Breast epithelium (tissue), 4 donors: ENCODE measurements at places on chromosomes 7 and 10.

DNA sequence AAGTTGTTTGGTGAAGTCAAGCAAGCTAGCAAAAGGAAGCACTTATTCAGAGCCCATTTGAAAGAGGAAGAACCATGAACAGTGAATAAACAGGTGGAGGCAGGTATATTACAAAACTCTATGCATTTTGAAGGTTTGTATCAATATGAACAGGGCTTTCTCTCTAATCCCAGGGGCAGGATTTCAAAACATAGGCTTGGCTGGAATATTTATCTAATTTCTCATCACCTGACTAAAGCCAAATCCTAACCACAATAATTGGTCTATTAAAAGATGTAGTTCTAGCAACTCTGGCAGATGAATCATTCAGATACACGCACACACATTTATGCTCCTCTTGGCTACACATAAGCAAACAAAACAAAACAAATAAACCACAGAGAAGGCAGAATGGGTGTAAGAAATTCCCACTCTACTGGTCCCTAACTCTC is 554.4 kb downstream of the INHBA start:
- DNase-seq, result no peak

GRCh38 chr7:5777932-5778331 is 3.5 kb downstream of the RNF216 start:
- no peak for DNase-seq

DNA sequence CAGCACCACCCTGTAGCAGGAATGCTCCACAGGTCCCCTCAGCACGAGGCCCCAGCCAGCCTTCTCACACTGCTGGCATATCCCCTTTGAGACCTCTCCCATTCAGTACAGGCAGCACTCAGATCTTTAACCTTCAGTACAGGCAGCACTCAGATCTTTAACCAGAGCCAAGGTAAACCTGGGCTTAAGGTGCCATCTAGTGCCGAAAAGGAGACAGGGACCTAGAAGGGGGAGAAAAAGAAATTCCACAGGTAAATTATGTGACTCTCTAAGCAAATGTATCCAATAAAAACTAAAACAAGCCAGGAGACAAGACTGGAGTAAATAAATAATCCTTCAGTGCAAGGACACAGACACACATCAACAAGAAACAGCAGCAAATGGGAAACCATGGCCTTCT is 358.6 kb downstream of the PTPRN2 start:
- no peak for DNase-seq

DNA sequence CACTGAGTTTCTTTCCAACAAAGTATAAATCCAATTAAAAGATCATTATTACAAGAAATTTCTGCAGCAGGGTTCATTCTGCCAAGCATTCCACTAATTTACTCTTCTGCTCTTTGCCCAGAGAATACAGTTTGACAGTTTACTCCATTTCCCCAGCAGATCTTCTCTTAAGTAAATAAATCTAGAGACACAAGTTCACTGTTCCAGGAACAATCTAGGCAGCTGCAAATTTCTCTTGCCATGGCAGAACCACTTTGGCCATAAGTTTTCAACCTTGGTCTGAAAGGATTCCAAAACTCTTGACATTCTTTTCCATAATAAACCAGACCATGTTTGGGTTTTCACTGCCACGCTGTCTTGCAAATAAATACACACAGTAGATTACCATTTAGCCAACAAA is 11.5 kb downstream of the RGS10 start:
- DNase-seq, result no peak

- DNase-seq, result no peak
These were observed 150.7 kb downstream of the PAXIP1 start for GRCh38 chr7:154852205-154852604.
